ENCODE measurements at places on chromosomes 5 and 9.

GRCh38 chr5:113660706-113661250 lies 147.3 kb downstream of the YTHDC2 start:
- no peak for DNase-seq

GRCh38 chr9:134663084-134663483 lies 21.5 kb downstream of the COL5A1 start:
- no peak for DNase-seq

DNA sequence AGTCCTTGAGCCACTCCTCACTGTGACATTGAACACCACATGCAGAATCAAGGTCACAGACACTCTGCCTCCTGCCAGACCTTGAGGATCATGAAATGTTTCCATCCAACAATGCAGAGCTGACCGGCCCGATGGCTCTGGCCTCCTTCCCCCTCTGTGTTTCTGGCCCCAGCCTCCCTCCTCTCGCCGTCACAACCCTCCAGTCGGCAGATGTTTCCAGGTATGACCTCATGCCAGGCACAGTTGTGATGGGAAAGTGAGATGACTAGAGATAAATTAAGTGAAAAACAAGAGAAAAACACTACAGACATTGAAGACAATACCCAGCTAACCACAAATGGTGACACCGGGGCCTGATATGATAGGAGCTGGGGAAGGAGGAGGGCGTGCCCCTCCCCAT lies 9.8 kb downstream of the NTNG2 start:
- no peak for DNase-seq

DNA sequence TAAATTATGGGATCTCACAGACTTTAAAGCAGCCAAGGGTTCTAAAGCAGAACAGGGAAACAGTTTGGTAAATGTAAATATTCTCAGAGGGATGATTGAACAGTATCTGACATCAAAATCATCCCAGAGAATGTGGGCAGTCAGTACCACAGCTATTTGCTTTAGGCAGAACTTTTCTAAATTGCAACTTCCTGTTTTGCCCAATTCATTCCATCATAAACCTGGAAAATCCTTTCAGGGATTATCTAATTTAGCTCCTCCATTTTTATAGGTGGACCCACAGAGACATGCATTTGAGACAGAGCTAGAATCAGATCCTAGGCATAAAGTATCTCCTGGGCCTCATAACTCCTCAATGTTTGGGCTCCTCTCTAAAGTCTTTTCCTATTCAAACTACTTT lies 12.4 kb downstream of the NR6A1 start:
- DNase-seq = no peak

GRCh38 chr9:33168941-33169544 lies 1.9 kb upstream of the B4GALT1 start:
- no peak for DNase-seq

DNA sequence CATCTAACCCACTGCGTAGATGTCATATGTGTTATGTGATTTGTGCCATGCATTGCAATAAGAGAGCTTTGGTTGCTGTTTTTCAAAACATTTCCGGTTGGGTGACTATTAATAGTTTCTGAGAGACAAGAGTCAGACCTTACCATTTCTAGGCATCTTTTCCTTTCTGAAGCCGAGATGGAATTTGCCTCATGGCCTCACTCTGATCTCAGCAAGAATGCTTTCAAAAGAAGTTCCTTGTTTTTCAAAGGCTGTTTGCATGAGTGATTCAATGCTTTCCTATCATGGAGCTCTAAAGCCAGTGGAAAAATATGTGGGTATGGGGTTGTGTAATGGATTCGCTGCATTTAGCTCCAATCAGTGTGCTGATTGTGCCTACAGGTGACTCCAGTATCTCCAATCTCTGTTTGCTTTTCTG lies 203.1 kb upstream of the PPP1R2B start:
- DNase-seq = no peak

DNA sequence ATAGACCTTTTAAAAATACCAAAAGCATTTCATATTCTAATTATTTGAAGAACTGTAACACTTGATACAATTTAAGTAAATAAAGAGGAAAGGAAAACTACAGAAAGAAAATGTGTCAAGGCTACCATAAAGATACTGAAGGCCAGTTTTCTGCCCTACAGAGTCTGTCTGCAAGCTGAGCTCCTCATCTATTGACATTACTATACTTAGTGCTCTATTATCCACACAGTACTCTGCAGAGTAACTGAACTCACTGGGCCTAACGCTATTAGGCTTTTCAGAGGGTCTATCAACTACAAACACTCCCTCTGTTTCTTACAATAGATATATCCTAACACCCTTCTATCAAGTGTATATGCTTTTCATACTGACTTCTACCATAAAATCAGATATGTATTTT lies 57.1 kb upstream of the SUSD1 start:
- no peak for DNase-seq

GRCh38 chr9:89994988-89995613 lies 390.3 kb downstream of the GADD45G start:
- DNase-seq = no peak

DNA sequence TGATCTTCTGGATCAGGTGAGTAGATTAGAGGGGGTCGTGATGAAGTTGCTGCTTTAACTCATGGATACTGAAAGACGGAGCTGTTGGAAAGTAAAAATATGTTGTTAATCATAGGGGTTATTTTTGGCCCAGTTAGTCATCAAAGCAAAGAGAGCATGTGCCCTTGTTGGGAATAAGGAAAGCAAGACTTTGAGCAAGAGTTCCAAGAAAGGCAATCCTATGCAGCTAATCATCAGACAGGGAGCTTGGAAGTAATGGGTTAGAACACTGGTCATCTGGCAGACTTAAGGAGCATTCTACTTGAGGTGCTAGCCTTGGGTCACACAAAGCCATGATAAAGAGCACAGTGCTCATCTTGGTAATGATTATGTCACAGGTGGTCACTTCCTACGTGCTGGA lies 18.3 kb downstream of the ASPN start:
- peak; percentile 78 for DNase-seq

DNA sequence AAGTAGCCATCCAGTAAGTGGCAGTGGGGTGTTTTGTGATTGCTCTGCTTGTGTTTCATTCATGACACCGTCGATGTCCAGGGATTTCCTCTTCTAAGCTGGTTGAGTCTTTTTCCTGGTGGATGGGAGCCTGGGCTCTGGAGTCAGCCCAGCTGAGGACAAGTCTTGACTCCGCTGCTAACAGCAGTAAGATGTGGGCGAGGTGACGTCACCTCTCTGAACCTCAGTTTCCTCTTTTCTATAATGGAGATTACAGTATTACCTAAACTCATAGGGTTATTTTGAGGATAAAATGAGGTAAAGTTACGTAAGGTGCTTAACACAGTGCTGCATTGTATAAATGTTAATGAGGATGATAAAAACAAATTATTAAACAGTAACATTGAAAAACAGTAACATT lies 21.3 kb downstream of the FGF1 start:
- no peak for DNase-seq

GRCh38 chr9:118595719-118596305 lies 773.4 kb downstream of the BRINP1 start:
- DNase-seq = no peak

GRCh38 chr5:82439750-82440445 lies 161.7 kb upstream of the RPS23 start:
- DNase-seq = no peak

- DNase-seq = no peak
Observed at GRCh38 chr9:99451112-99451606, 229.1 kb downstream of the SEC61B start.

DNA sequence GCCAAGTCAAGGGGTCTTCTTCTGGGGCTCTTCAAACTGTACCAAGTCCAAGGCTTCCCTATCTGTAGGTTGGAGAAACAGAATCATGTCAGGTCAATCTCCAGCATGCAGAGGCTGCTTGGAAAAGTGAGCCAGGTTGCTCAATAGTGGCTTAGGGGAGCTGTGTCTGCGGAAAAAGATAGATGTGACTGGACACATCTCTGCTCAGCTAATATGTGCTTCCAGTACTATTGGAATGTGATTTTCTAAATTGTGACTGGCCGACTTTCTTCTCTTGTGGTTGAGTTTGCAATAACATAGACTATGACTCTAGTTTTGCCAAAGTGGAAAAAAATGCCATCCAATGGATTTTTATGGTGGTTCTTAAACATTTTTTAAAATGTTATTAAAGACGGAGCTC lies 136.7 kb downstream of the BOD1 start:
- peak; percentile 55 for DNase-seq

GRCh38 chr5:140488914-140489313 lies 58.5 kb upstream of the EIF4EBP3 start:
- DNase-seq = no peak

DNA sequence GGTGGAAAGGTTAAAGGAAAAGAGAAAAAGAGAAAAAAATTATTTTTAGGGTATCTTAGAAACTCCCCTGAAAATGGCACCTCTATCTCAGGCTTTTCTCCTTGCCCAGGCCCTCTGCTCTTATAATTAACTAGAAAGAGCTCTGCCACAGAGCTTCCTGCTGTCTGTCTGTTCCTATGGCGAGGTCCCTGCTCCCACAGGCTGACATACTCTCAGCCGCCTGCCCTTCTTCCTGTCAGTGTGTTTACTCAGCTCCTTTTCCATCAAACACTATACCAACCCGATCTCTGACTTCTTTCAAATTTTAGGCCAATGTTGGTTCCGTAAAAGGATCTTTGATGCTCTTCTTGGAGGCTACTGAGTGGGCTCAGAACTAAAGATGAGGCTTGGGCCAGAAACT lies 482.6 kb downstream of the DMAC1 start:
- DNase-seq = no peak

DNA sequence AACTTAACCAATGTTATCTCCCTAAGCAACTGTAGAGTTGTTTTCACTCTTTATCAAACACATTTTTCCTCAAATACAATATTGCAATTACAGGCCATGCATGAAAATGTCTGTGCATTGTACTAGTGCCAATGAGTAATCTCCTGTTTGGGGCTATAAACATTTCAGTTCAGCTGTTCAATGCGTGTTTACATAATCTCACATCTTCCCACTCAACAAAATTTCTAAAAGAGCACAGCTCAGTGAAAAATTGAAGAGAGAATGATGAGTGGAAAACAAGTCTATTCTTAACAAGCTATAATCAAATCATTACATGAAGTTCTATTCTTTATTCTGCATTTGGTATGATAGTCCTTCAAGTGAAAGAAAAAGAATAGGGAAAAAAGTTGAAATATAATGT lies 780.5 kb upstream of the CDH9 start:
- no peak for DNase-seq

DNA sequence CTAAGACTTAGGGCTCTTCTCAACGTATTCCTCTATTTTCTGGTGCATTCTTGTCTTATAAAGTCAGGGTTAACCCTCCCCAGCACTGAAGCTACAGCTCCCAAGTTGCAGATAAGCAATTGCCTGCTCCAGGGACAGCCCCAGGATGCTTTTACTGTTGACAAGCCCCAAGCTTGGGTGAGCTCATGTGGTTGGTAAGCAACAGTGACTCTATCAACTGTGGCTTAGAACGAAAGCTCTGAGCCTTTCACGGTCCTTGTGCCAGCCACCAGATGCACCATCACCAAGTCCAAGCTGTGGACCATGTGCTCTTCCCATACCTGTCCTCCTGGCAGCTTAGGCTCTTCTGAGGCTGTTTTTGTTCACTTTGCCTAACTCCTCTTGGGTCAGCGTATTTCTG lies 13.5 kb downstream of the ADRB2 start:
- no peak for DNase-seq

DNA sequence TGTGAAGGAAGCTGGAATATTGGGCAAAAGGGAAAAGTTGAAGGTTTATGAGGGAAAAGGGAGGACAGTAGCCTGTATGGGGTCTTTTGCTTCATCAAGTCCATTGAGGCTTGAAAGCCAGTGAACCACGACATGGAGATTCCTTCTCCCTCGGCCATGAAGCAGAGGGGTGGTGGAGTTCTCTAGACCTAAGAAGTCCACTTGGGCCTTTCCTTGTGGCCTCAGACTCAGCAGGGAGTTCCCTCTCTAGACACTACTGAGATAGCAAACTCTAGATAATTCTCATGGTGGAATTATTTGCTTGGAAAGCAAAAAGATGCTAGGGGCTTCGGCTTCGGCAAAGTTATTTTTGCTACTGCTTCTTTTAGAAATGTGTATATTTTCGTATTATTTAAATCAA lies 78.5 kb downstream of the FOXD1 start:
- DNase-seq = no peak

All from AG09309 (cell line).